Endothelial cell of umbilical vein (primary cell): ENCODE measurements at places on chromosomes 2 and 18. TPM values are rescaled to one million over a fixed set of nuclear protein-coding genes. Genes with fewer than 3 reads are reported as not detected.

OTOS gene
- not detected in 2 replicates for total RNA-seq

CDH2 gene
- total RNA-seq = 59.5 and 84.2 TPM in 2 replicates

RBBP8 gene
- 13.5 and 15.4 TPM in 2 replicates for total RNA-seq

LTBP1 gene
- total RNA-seq = 68.2 and 107 TPM in 2 replicates

C2orf66 gene
- 0.27 and 0.39 TPM in 2 replicates for total RNA-seq

ACOXL gene
- not detected in 2 replicates for total RNA-seq

ABCB11 gene
- 0.44 and 0.58 TPM in 2 replicates for total RNA-seq

SIX3 gene
- not detected in 2 replicates for total RNA-seq

RAX gene
- total RNA-seq = not detected in 2 replicates

ARL4C gene
- total RNA-seq = 8.3 and 10.5 TPM in 2 replicates

VIL1 gene
- total RNA-seq = not detected in 2 replicates

COLEC11 gene
- not detected in 2 replicates for total RNA-seq

ANKRD62 gene
- total RNA-seq = not detected in 2 replicates

KIDINS220 gene
- total RNA-seq = 41.3 and 43.6 TPM in 2 replicates

CEP68 gene
- total RNA-seq = 20.0 and 21.4 TPM in 2 replicates

TSGA10 gene
- total RNA-seq = 0.51 and 2.7 TPM in 2 replicates

SNORC gene
- total RNA-seq = 2.6 and 4.0 TPM in 2 replicates

THADA gene
- total RNA-seq = 23.7 and 25.3 TPM in 2 replicates

RGPD3 gene
- not detected in 2 replicates for total RNA-seq

VAMP5 gene
- total RNA-seq = 164 and 186 TPM in 2 replicates

SERPINB3 gene
- total RNA-seq = not detected in 2 replicates

REG3A gene
- total RNA-seq = not detected in 2 replicates

EGR4 gene
- total RNA-seq = not detected in 2 replicates

TCF23 gene
- not detected in 2 replicates for total RNA-seq

STK11IP gene
- 19.2 and 20.2 TPM in 2 replicates for total RNA-seq

IL1A gene
- 0.99 and 1.4 TPM in 2 replicates for total RNA-seq

GPBAR1 gene
- 0.60 and 0.75 TPM in 2 replicates for total RNA-seq

ATRAID gene
- 84.3 and 86.6 TPM in 2 replicates for total RNA-seq

CLHC1 gene
- total RNA-seq = 10.2 and 12.3 TPM in 2 replicates

SETBP1 gene
- total RNA-seq = 3.1 and 4.2 TPM in 2 replicates

PSMG2 gene
- 71.0 and 72.3 TPM in 2 replicates for total RNA-seq

INPP5D gene
- total RNA-seq = 43.3 and 46.6 TPM in 2 replicates

INHBB gene
- total RNA-seq = 0.67 and 1.8 TPM in 2 replicates

DHRS9 gene
- 0.32 TPM in 1 of 2 replicates, not detected in the other for total RNA-seq

UNC80 gene
- not detected in 2 replicates for total RNA-seq

MYO3B gene
- total RNA-seq = not detected in 2 replicates

C2orf72 gene
- total RNA-seq = 0.11 TPM in 1 of 2 replicates, not detected in the other
